ENCODE measurements at places on chromosomes 1 and 21. TPM values are rescaled to one million over a fixed set of nuclear protein-coding genes. Genes with fewer than 3 reads are reported as not detected.

Gene PANK4
- 28.9 TPM for polyA plus RNA-seq

Gene LIN28A
- 0.09 TPM for polyA plus RNA-seq

Gene WNT2B
- polyA plus RNA-seq = 2.7 TPM

GRCh38 chr1:172776071-172776470, 117.2 kb downstream of the FASLG start:
- no peak for DNase-seq

DNA sequence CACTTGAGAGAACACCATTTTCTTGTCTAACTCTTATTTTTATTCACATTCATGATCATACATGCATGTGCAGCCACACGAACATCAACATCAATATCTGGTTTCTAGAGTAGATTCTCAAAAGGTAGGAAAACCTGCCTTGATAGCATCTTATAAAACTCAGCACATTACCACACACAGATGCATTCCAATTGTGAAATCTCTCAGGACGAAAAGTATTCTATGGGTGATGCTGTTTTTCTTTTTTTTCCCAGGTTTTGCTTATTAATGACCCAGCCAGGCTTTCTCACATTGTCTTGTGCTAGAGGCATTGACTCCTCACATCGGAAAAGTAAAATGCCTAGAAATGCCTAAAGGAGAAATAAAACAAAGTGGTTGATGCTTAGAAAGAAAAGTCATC, 562.8 kb downstream of the KIF26B start:
- DNase-seq = no peak

DNA sequence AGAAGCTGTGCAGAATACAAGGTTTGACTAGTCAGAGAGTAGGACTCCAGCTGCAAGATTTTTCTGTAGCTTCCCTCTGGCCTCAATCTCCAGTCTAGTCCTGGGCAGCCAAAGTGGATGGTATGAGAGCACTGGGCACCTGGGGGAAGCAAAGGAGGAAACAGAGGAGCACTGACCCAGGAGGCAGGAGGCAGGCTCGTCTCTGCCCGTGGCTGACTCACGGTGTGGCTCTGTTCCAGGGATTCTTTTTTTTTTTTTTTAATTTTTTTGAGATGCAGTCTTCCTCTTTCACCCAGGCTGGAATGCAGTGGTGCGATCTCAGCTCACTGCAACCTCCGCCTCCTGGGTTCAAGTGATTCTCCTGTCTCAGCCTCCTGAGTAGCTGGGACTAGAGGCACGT, 4.1 kb upstream of the NPPB start:
- DNase-seq = no peak

- no peak for DNase-seq
Observed at GRCh38 chr1:243740255-243740999, 109.6 kb downstream of the AKT3 start.

DNA sequence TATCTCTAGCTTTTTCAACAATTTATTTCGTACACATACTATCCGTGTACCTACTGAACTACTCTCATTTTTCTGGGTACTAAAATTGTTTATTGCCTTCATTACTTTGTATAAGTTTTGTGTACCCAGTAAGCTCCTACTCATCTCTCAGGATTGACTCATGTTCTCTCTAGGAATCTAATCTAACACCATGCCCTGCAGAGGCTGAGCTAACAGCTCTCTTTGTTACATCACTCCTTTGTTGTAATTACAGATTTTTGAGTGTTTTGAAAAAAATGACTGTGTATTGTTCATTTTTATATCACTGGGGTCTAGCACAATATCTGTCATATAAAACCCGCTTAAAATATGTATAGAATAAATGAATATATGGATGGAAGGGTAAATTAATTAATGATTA, 167.1 kb downstream of the ATP6V1G3 start:
- DNase-seq = no peak

GRCh38 chr1:172279939-172280636, 140.4 kb upstream of the C1orf105 start:
- no peak for DNase-seq

GRCh38 chr1:15916916-15917315, 59.0 kb downstream of the ZBTB17 start:
- DNase-seq = no peak

DNA sequence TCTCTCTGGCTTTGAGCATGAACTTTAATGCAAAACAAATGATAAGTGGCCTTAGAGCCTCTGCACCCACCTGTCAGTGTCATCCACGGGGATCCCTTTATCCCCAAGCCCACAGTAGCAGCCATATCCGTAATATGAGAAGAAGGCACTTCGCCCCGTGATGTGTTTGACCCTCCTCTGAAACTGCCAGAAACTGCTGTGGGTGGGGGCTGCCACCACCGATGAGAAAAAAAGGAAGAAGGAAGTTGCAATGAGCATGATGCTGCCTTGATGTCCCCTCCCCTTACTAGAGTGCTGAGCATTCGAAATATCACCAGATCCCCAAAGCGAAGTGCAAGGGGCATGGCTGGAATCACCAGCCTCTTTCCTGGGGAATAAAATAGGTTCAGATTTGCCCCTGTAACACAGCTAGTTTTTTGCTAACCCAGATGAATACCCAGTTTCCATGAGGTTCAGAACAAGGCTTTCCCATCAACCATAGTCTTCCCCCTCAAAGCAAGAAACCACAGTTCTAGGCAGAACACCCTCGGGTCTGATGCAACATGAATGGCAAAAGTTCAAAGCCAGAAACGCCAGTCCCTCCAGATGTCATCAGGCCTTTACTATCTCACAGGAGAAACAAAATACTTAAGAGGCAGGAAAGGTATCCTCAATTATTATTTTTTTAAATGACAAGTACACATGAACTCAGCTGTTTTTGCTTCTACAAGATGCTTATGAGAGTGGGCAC, 10.8 kb upstream of the UBXN10 start:
- DNase-seq = no peak

All from left renal cortex interstitium (tissue), 4 donors.